GM04504 (cell line): ENCODE measurements at places on chromosomes 13 and 19.

- no peak for DNase-seq
Observed at GRCh38 chr13:54657588-54657987, 1629.0 kb downstream of the OLFM4 start.

GRCh38 chr13:76874479-76874878 lies 11.7 kb downstream of the KCTD12 start:
- no peak for DNase-seq

DNA sequence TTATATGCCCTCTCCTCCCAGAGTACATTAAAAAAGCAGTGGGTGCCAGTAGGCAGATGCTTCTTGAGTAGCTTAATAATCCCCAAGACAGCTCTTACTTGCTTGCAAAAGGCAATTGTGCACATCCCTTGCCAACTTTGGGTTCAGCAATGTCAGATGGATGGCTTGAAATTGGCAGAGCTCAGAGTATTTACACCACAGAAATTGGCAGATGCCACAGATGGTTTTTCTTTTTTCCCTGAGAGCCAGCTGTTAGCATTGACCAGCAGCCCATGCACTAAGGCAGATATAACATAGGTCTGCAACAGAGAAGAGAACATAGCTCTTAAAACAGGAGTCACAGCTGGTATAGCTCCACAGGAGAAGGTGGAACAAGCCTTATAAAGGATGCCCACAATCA lies 18.4 kb upstream of the RNASEH2B start:
- no peak for DNase-seq

DNA sequence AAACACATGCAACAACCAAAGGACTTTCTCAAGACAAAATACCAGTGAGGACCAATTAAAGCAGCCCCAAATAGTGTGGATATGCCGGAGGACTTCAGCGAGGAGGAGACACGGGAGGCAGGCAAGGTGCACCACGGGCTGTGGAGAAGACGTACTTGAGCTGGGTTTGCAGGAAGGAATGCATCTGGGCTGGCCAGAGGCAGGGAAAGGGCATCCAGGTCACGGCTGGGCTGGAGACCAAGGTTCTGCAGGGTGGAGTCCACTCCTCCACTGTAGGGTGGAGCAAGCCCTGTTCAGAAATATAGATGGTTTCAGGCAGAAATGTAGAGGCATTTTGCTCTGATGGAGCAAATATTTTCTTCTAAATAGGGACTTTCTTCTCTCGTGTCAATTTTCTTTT lies 36.6 kb upstream of the MEDAG start:
- no peak for DNase-seq

- no peak for DNase-seq
Observed at GRCh38 chr19:49514151-49514550, 1.7 kb downstream of the FCGRT start.

DNA sequence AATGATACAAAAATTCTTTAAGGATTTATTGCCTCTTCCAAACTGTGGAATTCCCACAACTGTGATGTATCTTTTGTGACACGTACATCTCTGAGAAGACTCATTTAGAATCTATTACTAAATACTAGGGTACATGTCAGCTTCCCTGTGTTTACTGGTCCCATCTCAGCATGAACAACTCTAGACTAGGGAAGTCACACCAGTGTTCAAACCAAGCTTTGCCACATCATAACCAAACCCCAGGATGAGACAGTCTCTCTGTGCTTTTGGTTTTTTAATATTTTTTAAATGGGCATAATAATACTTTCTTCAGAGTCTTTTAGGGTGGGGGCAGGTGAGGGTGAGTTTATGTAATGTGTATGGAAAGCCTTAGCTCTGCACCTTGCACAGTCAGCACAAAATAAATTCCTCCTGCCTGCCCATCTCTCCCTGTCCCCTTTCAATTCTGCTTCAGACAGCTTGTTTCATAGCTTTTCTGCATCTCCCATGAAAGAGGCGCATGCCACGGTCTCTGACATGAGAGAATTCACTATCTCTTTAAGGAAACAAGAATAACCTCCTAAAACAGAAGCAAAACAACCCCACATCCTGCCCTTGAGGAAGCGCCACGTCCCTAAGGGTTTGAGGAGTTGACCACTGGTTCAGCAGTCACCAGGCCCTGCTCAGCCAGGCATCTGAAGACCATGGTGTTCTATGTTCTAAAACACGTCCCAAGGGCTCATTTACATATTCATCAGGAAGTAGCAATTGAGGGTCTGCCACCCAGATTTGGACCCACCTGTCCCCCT lies 174.5 kb downstream of the USP12 start:
- DNase-seq = no peak
